Effector CD4-positive, alpha-beta T cell (primary cell): ENCODE measurements at places on chromosomes 11 and 22.
A peak's percentile ranks its signal among the peaks of the same experiment; 100 is the strongest.

- DNase-seq, result peak; percentile 35
These were observed 17.9 kb downstream of the CLNS1A start for GRCh38 chr11:77619576-77620198.

DNA sequence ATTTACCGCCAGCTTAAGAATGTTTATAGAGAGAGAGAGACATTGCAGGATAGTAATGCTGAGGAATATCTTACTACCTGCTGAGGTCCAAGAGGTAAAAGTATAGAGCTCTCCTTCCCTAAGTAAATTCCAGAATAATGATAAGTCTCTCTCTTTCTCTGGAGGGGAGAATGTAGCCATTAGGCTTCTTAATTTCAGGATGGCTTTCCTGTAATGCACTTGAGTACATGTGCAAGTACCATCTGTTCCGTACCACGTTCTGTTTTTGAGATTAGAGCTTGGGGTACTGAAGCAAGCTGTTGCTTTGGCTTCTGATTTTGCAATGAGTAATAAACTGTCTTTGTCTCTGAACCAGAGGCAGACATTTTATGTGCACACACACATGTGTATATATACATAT, 1314.0 kb downstream of the JRKL start:
- no peak for DNase-seq

DNA sequence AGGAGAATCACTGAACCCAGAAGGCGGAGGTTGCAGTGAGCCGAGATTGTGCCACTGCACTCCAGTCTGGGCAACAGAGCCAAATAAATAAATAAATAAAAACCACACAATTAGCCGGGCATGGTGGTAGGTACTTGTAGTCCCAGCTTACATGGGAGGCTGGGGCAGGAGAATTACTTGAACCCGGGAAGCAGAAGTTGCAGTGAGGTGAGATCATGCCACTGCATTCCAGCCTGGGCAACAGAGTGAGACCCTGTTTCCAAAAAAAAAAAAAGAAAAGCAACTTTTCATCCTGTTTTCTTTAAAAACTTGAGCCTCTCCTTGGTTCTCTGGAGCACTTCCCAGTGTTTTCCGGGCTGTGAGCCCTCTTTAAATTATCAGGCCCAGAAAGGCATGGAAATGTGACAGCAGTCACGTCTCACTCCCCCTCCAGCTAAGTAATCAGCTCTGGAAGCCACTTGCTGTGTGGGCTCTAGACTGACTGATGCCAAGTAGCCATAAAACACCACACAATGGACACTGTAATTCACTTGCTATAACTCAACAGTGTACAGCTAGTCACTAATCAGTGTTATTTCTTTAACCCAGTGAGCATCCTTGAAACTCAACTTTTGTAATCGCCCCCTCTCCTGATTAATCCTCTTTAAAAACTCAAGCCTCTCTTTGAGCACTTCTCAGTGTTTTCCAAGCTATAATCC, 13.0 kb upstream of the MCHR1 start:
- DNase-seq, result no peak

- no peak for DNase-seq
These were observed 7.4 kb downstream of the PTPRJ start for GRCh38 chr11:47987781-47988180.

GRCh38 chr22:49321477-49322055, 506.1 kb downstream of the BRD1 start:
- no peak for DNase-seq

DNA sequence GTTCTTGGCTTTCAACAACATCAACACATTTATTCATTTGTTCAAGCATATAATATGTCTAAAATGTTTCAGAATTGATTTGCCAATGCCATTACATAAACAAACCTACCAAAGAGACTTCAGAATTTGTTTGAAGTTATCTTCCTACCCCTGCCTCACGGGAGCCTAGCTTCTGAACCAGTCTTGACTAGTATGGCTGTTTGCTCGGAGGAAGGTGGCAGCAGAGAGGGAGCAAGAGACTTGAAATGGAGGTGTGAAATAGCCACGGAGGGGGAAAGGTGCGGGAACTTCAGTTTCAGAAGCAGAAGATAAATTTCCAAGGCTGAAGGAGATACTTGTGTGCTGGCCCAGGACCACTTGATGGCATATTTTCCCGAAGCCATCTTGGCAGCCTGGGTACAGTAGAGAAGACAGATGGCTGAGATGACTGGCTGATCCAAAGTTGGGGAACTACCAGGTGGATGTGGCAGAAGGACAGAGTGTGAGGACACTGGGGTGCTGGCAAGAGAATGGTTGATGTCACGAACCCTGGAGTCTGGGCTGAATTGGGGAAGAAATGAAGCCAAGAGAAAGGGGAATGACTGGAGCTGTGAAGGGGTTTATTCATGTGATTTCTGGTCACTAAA, 14.0 kb upstream of the MTCH2 start:
- DNase-seq, result no peak

DNA sequence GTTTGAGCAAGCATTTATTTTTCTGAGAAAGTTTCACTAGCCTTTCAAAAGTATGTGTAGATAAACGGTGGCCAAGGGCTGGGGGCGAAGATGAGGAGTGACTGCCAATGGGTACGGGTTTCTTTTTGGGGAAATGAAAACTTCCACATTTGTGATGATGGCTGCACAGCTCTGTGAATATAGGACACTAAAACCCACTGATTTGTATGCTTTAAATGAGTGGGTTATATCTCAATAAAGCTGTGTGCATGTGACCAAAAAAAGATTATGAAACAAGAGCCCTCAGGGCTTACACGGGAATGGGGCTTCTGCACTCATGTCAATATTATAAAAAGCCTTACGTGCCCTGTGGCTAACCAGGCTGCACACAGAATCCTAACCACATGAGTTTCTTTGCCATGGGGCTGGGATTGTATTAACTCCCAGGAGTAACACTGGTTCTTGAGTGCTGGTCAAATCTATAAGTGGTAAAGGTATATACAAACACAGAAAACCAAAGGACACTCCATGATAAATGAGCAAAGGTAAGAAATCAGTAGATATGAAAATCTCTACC, 31.3 kb downstream of the ABCC8 start:
- no peak for DNase-seq

DNA sequence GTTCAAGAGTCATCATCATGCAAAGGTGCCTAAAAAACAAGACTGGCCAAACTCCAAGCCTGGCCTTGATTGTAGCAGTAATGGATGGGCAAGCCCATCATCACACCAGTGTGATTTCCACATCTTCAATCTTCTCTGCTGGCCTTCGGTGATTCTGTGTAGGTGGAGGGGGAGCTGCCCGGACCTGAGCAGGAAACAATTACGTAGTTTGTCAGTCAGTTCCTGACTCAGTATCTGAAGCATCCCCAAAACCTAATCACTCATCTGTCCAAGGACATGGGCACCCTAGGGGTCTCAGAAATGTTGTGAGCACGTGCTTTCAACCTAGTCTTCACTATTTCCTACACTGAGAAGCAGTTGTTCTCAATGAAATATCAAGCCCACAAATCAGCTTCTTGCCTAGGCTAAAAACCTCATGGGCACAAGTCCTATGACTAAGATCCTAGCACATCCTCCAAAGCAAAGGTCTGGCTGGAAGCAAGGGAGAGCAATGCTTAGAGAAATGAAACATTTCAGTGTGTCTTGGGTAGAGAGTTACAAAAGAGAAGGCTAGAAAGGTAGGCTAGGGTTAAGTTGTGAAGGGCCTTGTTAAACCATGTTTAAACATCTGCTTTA, 24.6 kb downstream of the ATG16L2 start:
- no peak for DNase-seq

DNA sequence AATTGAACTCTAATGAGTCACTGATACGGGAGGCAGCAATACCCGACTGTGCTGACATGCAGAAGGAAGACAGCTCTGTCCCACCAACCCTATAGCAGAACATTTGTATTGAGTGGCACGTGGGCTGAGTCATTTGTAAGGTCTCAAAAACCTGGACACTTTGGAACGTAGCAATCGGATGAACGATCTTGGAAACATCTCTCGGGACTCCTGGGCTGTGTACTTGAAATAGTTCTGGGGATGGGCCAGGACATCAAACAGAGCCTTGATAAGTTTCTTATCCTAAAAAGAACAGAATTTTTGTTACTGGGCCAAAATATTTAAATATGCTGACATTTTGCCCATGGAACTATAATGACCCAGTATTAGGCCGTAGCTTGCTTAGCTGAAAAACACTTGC, 17.1 kb upstream of the NRIP3 start:
- no peak for DNase-seq

DNA sequence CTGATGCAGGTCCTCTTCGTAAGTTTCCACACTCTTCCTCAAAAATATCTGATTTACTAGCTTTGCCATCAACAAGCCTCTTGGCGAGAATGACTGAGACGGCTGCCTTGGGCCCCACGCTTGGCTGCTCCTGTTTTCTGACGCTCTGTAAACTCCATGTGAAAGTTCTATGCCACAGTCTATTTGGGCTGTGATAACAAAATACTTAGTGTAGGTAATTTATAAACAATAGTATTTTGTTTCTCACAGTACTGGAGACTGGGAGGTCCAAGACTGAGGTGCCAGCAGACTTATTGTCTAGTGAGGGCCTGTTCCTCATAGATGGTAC, 123.2 kb upstream of the SORL1-AS1 start:
- no peak for DNase-seq

GRCh38 chr11:17559341-17560087, 12.5 kb downstream of the OTOG start:
- no peak for DNase-seq

DNA sequence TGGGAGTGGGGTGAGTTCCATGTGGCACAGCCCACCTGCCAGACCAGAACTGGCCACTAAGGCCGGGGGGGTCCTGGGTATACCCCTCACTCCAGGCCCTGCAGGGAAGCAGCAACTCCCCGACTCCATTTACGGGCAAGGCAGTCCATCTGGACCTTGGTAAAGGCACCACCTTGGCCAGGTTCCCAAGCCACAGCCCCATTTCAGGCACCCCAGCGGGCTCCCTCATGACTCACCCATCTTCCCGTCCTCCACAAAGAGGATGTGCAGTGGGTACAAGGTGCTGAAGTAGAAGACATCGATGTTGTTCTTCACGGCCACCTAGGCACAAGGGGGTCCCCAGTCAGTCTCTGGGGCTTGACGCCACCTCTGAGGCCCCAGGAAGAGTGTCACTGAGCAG, 15.7 kb upstream of the RASL10A start:
- DNase-seq, result no peak

GRCh38 chr22:19940536-19941364, 822 bp upstream of the COMT start:
- DNase-seq, result no peak

DNA sequence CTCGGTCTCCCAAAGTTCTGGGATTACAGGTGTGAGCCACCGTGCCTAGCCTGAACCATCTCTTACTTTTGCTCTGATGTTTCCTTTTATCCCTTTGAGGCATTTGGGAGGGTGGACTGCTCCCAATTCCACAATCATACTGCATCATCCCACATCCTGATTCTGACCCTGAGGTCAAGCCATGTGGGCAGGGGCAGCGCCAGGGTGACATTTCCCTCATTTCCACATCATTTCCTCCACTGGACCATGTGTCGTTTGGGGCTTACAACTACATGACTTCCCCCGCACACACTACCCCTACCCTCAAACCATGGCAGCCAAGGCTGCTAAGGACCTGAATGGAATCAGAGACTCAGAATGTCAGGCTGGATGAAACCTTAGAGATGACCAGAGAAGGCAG, 26.4 kb upstream of the ZBTB16 start:
- DNase-seq, result no peak

- DNase-seq, result no peak
These were observed 63.6 kb downstream of the THAP12 start for GRCh38 chr11:76317296-76317695.

- DNase-seq, result peak; percentile 18
These were observed 5.1 kb upstream of the MYRF start for GRCh38 chr11:61747192-61747966.

DNA sequence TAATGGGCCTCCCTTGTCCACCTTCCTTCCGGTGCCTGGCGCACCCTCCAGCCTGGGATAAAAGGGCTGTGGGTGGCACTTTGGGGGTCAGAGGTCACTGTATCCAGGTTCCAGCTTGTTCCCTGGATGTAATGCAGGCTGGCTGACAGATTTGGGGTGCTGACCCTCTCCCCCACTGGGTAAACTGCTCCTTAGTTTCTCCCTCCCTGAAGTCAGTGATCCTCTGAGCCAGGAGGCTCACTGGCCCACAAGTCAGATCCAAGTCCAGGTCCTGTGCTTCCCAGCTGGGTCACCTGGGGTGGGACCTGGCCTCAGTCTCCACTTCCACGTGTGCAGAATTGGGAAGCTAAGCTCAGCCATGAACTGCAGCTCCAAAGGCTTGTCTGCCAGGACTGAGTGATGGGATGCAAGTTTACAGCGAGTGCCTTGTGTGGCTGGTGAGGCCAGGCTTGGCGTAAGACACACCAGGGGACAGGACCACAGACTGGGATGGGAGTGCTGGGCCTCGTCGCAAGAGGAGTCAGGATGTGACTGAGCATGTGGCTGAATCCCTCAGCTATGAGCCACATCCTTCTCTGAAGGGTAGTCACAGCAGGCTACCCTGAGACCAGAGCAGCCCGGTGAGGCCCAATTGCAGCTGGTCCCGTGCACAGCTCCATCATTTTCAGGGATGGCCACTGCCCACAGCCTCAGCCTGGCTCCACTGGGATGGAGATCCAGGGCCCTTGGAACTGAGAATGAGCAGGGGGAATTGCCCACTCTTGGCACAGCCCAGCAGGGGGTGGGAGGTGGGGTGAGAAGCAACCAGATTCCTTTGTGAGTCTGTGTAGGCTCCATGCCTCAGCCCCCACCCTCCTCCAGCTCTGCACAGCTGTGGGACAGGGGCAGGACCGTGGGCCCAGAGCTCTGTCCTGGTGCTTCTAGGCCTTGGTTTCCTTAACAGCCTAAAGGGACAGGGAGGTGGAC, 7.2 kb downstream of the SHISA8 start:
- no peak for DNase-seq

GRCh38 chr11:48036011-48036410, 55.7 kb downstream of the PTPRJ start:
- DNase-seq, result no peak

DNA sequence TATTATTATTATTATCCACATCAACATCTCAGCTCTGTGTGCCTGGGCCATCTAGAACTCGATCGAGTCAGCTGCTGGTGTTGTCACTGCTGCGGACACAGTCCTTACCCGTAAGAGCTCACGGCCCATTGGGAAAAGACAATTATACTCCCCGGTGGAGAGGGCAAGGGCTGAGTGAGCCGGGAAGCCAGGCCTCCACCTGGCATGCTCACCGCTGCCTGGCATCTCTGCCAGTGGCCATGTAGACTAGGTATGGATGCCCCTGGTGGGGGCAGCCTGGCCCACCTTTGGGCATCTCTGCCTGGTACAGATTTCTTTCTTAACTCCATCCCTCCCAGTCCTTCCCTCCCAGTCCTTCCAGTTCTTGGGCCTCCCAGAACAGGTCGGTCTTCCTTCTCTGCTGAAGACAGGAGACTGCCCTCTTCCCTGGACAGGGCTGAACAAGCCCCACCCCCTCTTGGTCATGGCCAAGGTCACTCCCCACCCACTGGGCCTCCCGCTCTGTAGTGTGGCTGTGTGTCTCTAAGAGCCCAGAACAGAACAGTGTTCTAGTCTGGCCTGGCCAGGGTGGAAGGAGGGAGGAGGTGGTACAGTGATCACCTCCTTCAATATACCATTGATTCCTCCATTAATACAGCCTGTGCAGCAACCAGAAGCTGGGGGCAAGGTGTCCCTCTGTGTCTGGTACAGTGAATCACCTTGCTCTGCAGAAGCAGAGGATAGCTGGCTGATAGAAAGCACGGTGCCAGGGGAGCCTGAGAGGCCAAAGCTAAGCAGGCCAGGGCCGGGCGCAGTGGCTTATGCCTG, 57.7 kb downstream of the FLRT1 start:
- no peak for DNase-seq

GRCh38 chr22:24244144-24244787, 616 bp downstream of the GGT5 start:
- DNase-seq, result no peak
